ENCODE measurements at places on chromosomes 4 and X.

GRCh38 chrX:69229436-69229835 lies 64.2 kb upstream of the PJA1 start:
- no peak for DNase-seq

GRCh38 chrX:18389966-18390365 lies 35.4 kb upstream of the CDKL5 start:
- DNase-seq, result no peak

- DNase-seq, result no peak
These were observed 342.6 kb downstream of the GPM6A start for GRCh38 chr4:175469514-175469913.

DNA sequence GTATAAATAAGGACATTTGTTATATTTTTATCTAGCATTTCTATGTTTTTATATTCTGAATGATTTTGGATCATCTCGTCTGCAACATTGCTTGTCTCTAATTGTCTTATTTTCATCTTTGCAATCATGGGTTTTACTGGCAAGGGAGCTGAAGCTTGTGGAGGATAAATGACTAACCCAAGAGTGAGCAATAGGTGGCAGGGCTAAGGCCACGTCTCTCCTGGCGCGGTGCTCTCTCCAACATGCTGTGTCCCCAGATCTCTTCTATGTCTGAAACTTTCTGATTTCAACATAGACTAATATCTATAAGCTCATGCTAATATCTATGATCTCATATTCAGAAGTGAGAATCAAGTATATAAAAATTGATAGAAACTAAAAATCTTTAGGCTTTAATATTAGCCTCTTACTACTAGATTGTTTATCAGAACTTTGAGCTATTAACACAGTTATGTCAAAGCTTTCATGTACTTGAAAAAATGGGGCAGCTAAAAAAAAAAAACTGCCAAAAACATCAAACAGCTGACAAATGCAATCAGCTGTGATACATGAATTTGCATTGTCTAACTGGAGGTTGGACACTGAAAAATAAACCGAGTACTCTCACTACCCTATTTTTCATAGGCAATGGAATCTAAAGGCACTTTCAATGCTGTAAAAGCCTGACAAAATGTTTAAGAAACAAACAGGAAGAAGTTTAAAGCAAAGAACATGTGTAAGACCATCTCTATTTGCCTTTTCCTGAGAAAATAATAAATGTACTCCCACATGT lies 169.2 kb downstream of the TMA16 start:
- DNase-seq, result no peak

DNA sequence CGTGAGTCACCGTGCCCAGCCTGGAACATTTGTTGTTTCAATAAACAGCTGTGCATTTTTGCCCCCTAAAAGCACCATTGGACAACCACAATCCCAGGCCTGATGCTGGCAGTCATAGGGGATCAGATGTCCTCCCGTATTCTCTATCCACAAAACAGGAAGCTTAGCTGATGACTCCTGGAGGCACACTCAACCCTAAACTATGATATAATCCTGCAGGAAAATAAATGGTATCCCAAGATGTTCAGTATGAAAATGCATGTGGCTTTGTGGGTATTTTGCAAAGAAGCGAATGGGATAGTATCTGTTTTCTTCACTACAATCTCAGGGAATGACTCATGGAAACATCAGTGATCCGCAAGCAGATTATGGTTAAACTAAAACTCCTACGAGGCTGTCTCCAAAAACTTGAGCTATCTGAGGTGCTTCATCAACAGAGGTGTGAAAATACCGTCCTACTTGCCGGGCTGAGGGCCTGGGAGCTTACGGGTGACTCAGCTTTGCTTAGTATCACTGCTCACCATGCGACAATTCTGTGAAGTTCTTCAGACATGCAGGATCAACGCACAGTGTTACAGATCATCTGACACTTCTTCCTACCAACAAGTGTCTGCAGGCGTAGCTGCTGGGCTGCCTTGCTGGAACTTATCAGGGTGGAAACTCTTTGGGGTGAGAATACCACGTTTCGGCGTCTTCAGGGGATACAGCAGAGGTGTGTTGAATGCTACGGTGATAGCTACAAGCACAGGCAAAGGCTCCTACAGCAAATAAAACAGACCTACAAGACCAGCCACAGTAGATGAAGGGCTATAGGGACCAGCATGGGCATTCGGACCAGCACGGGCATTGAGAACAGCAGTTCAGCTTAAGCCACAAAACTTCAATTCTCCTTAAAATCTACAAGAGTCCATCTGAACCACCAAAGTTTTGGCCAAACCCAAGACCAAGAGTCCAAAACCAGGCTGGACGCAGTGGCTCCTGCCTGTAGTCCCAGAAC lies 148.5 kb downstream of the DHRSX start:
- DNase-seq, result no peak

- no peak for DNase-seq
These were observed 6.3 kb upstream of the HSPA4L start for GRCh38 chr4:127775843-127776242.

- DNase-seq, result no peak
These were observed 252.0 kb downstream of the FRMPD4 start for GRCh38 chrX:12390301-12390700.

All from CD4-positive, alpha-beta T cell treated with Interleukin-21 for 1 hour (primary cell).